Activated naive CD8-positive, alpha-beta T cell treated with anti-CD3 and anti-CD28 coated beads, Interleukin-2, amount 50 U/mL, for 24 hours (primary cell): ENCODE measurements at places on chromosomes 3 and 15.

DNA sequence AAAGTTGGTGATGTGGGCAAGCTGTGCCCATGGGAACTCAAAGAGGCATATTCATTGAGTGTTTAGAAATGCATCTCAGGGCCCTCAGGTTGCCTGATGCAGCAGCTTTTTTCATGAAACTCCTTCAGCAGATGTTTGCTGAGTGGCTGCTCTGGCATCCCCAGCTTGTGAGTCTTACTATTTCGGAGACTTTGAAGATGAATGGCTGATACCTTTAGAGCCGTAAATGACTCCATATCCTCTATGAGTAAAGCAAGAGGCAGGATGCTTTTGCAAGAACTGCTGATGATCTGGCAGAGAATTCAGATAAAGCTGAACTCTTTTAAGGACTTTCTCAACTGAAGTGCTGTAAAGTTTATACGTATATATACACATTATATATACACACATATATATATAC lies 384.3 kb downstream of the CACNA2D3 start:
- H3K27me3 ChIP-seq: peaks cover 4% of the 10 kb centered on the region
- no peaks in the 10 kb centered on the region for H3K4me1 ChIP-seq
- no peak for DNase-seq
- no peaks in the 10 kb centered on the region for H3K36me3 ChIP-seq

- no peak overlapping the region for H3K4me3 ChIP-seq
- no peak for DNase-seq
- no peaks in the 10 kb centered on the region for H3K36me3 ChIP-seq
These were observed 771.2 kb upstream of the ARRDC4 start for GRCh38 chr15:97189162-97189780.

- peaks cover 4% of the 10 kb centered on the region for H3K27me3 ChIP-seq
- no peak overlapping the region for H3K27ac ChIP-seq
- no peaks in the 10 kb centered on the region for H3K4me1 ChIP-seq
- peak; percentile 5 for DNase-seq
- H3K36me3 ChIP-seq: no peaks in the 10 kb centered on the region
These were observed 462.1 kb downstream of the MFSD1 start for GRCh38 chr3:159263750-159264553.

- peak within 1 kb of the TSS; percentile 85 for H3K27ac ChIP-seq
- peak within 1 kb of the TSS; percentile 80 for H3K4me3 ChIP-seq
- H3K36me3 ChIP-seq: no peaks in the 10 kb centered on the region
- no peaks in the 10 kb centered on the region for H3K27me3 ChIP-seq
- H3K4me1 ChIP-seq: peaks cover 89% of the 10 kb centered on the region
These were observed at the start of gene GCSAM for GRCh38 chr3:112132975-112133448. GCSAM (minus strand) TSS chr3:112133248; CDS start chr3:112133120, 128 bp downstream.

GRCh38 chr3:8871306-8871705 lies 92.0 kb downstream of the RAD18 start:
- DNase-seq: no peak
- H3K27me3 ChIP-seq: no peaks in the 10 kb centered on the region
- peaks cover 7% of the 10 kb centered on the region for H3K36me3 ChIP-seq
- H3K4me3 ChIP-seq: no peak overlapping the region

DNA sequence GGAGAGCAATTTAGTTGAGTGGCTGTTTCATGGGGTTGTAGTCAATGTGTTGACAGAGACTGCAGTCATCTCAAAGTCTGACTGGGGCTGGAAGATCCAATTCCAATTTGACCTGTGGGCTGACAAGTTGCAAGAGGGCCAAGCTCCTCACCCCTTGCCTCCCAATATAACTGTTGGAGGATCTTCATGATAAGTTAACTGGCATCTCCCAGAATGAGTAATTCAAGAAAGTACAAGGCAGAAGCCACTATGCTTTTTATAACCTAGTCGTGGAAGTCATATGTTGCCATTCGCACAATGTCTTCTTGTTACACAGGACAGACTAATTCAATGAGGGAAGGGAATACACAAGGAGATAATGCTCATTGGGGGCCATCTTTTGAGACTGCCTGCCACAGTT lies 29.1 kb downstream of the GPR15 start:
- peaks cover 86% of the 10 kb centered on the region for H3K4me1 ChIP-seq
- H3K27me3 ChIP-seq: no peaks in the 10 kb centered on the region
- H3K27ac ChIP-seq: peak overlapping the region; percentile 13
- H3K4me3 ChIP-seq: no peak overlapping the region
- no peak for DNase-seq
- H3K36me3 ChIP-seq: peaks cover under 1% of the 10 kb centered on the region

- no peak overlapping the region for H3K4me3 ChIP-seq
- no peak for DNase-seq
- no peak overlapping the region for H3K27ac ChIP-seq
- H3K36me3 ChIP-seq: peaks cover 6% of the 10 kb centered on the region
- peaks cover 16% of the 10 kb centered on the region for H3K4me1 ChIP-seq
These were observed 2.6 kb upstream of the UBE2Q2 start for GRCh38 chr15:75840659-75841058.

- H3K36me3 ChIP-seq: no peaks in the 10 kb centered on the region
- no peaks in the 10 kb centered on the region for H3K4me1 ChIP-seq
- H3K27me3 ChIP-seq: peaks cover 4% of the 10 kb centered on the region
- H3K27ac ChIP-seq: no peak overlapping the region
- DNase-seq: no peak
These were observed 63.8 kb upstream of the ACP3 start for GRCh38 chr3:132253262-132253878.

GRCh38 chr3:150385296-150386242 lies 22.5 kb upstream of the TSC22D2 start:
- peak overlapping the region; percentile 77 for H3K4me3 ChIP-seq
- peaks cover 53% of the 10 kb centered on the region for H3K4me1 ChIP-seq
- no peaks in the 10 kb centered on the region for H3K36me3 ChIP-seq
- H3K27ac ChIP-seq: peak overlapping the region; percentile 93

DNA sequence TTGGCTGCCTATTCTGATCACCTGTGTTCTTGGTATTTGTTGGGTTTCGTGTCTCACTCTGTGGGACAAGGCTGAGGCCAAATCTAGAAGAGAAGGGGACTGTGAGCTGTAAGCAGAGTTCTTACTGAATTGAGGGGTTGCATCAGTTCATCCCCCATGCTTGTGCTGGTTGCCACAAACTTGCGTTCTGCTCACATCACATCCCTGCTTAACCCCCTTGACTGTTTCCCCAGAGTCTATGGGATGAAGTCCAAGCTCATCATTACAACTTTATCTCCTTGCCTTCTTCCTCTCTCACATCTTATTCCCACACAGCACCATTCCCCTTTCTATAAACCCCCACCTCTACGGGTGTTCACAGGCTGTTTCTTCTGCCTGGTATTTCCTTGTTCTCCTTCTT lies 143.8 kb upstream of the ABHD17C start:
- H3K4me1 ChIP-seq: no peaks in the 10 kb centered on the region
- peaks cover 16% of the 10 kb centered on the region for H3K27me3 ChIP-seq
- H3K4me3 ChIP-seq: no peak overlapping the region
- no peak for DNase-seq
- no peaks in the 10 kb centered on the region for H3K36me3 ChIP-seq

- peaks cover 1% of the 10 kb centered on the region for H3K27me3 ChIP-seq
- H3K36me3 ChIP-seq: peaks cover 4% of the 10 kb centered on the region
- no peak overlapping the region for H3K27ac ChIP-seq
- no peak overlapping the region for H3K4me3 ChIP-seq
- no peak for DNase-seq
These were observed 29.6 kb downstream of the PRKCD start for GRCh38 chr3:53190659-53191058.

DNA sequence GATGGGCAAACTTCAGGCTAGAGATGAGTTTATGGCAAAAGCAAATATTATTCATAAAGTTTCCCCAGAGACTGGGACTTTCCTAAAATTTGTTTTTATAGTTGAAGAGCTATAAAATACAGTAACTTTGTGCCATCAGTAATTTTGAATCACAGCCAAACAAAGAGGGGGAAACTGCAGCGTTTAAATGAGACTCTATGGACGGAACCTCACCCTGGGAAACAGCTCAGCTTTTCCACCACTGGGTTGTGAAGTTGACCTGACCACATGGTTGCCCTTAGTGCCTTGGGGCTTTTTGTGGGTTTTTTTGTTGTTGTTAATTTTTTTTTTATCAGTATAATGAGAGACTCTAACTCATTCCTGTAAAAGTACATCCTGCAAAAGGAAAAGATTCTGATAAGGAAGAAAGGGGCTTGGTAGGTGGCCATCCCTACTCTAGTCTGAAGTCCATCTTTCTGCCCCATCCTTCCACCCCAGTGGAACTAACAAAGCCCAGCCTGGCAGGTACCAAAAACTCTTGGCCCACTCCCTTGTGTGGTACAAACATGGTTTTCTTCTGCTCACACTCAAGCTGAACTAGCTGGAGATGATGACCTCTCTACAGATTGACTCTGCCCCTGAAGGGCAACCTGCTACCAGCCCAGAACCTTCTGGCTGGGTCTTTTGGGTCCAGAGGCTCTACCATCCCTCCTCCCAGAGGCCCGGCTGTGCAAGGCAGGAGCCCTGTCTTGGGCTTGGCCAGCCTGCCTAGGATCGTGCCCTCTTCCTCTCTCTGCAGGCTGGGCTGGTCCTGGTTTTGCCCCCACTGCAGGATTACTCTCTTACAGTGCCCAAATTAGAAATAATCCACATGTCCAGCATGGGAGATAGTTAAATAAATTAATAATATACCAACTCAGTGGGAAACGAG lies 41.2 kb downstream of the RLBP1 start:
- H3K36me3 ChIP-seq: peaks cover 36% of the 10 kb centered on the region
- peak overlapping the region; percentile 95 for H3K27ac ChIP-seq
- H3K4me1 ChIP-seq: peaks cover 52% of the 10 kb centered on the region

DNA sequence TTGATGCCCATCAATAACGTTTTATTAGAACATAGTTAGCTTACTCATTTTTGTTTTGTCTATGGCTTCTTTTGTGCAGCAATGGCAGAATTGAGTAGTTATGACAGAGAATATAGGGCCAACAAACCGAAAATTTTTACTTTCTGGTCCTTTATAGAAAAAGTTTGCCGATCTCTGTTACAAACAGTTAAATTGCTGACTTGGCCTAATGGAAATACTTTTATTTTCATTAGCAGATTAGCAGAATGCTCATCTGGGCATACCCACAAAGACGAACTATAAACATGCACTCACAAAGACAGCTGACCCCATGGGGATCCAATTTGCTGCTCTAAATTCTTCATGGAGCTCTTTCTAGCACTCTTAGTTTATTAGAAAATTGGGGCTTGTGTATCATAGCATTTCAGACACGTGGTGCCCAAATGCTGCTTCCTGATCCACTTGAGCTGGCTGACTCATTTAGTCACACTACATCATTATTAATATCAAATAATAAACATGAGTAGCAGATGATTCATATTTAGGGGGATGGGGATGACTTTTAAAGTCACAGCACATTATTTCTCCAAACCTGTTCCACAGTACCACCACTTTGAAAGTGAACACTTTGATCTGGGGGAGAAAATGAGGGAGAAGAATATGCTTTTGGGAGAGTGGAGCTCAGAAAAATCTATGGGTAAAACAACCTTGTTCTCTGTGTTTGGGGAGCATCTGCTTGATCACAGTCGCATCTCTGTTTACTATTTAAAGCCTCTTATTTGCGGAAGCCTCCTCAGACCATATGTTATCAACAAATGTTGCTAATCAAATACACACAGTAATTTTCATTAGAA lies 228.1 kb upstream of the FEZF2 start:
- no peak for DNase-seq
- H3K36me3 ChIP-seq: no peaks in the 10 kb centered on the region

DNA sequence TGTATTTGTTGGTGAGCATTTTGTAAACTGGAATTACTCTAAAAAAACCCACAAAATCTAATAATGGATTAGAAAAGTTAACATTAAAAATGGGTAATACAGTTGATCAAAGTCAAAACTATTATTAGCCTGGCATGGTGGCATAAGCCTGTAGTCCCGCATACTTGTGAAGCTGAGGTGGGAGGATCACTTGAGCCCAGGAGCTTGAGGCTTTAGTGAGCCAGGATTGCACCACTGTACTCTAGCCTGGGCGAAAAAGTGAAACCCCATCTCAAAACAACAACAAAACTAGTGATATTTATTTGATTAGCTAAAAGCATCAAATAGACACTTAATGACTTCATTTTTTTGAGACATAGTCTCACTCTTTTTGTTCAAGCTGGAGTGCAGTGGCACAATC lies 3.6 kb downstream of the SNX1 start:
- DNase-seq: no peak
- H3K36me3 ChIP-seq: peaks cover 7% of the 10 kb centered on the region
- no peak overlapping the region for H3K27ac ChIP-seq
- no peak overlapping the region for H3K4me3 ChIP-seq
- H3K4me1 ChIP-seq: peaks cover 67% of the 10 kb centered on the region
- H3K27me3 ChIP-seq: no peaks in the 10 kb centered on the region

DNA sequence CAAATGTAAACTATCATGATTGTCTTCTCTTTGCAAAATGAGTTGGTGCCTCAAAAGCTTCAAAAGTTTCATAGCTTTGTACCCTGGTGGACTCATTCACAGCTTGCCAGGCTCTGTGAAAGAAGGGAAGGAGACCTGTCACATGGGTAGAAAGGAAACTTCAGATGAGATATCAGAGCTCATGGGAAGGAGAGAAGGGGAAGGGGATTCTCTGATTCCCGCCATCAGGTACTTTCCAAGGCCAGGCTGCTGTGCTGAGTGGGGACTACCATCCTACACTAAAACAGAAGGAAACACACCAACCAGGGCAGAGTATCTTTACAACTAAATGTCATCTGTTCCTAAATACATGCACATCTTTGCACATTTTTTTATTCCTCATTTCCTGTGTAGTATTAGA lies 9.2 kb downstream of the ILDR1 start:
- no peaks in the 10 kb centered on the region for H3K36me3 ChIP-seq
- no peak overlapping the region for H3K4me3 ChIP-seq
- peaks cover 18% of the 10 kb centered on the region for H3K27me3 ChIP-seq
- DNase-seq: no peak

DNA sequence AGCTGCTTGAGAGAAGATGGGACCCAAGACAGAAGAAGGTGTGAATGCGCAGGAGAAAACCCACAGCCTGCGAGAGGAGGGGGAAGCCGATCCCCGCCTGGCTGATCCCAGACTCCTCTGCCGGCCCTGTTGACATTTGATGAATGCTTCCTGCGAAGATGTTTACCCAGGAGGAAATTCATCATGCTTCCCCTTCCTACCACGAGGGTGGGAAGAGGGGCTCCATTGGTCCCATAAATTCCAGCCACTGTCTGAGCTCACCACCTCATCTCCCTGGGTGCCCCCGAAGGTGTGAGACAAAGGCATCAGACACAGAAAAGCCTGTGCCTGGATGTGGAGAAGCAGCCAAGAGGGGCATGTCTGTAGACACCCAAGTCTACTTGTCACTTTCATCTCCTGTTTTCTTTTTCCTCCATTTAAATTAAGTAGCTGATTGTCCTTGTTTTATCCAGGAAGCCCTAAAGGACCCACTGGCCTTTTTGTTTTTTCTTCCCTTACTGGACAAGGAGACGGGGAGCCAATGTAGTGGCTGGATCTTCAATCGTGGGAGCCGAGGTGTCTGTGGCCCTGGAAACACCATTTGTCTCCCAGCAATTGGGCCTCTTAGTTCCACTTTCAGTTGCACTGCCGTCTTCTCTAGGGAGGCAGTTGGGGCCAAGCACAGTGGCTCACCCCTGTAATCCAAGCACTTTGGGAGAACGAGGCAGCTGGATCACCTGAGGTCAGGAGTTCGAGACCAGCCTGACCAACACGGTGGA lies 95.3 kb upstream of the HES1 start:
- H3K27me3 ChIP-seq: peaks cover 4% of the 10 kb centered on the region
- H3K4me1 ChIP-seq: no peaks in the 10 kb centered on the region
- H3K36me3 ChIP-seq: no peaks in the 10 kb centered on the region
- H3K27ac ChIP-seq: no peak overlapping the region
- no peak overlapping the region for H3K4me3 ChIP-seq
